ENCODE measurements at places on chromosomes 1 and 21.

GRCh38 chr1:158020886-158021620 lies 27.6 kb downstream of the KIRREL1 start:
- DNase-seq: no peak

- DNase-seq: no peak
Measured at GRCh38 chr1:222382171-222382570, 165.7 kb downstream of the HHIPL2 start.

DNA sequence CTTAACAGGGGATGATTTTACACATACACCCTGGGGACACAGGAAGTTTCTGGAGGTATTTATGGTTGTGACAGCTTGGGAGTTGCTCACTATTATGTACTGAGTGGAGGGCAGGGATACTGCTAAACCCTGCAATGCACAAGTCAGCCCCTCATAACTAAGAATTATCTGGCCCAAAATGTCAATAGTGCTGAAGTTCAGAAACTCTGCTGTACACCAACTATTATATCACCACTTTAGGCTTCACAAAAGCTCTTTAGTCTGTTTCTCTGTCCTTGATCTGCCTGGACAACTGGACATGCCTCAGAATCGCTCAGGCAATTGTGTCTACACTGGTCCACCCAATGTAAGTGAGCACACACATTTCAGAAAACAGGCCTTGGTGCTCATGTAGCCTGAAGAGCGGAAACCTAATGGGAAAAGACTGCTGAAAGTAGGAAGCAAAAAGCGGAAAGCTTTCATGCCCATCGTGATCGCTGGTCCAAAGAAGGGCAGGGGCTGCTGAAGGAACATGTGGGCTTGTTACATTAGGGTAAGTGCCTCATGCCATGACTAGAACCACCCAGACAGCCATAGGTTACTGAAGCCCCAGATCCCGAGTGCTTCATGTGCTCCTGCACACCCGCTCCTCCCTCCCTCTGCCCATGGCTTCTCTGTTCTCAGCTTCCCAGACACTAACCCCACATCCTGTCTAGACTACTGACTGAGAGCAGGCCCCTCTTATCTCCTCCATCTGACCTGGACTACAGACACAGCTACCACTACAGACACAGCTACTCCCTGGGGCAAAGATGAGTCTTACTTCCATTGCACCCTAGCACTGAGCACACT lies 73.5 kb downstream of the LRIG2 start:
- no peak for DNase-seq

DNA sequence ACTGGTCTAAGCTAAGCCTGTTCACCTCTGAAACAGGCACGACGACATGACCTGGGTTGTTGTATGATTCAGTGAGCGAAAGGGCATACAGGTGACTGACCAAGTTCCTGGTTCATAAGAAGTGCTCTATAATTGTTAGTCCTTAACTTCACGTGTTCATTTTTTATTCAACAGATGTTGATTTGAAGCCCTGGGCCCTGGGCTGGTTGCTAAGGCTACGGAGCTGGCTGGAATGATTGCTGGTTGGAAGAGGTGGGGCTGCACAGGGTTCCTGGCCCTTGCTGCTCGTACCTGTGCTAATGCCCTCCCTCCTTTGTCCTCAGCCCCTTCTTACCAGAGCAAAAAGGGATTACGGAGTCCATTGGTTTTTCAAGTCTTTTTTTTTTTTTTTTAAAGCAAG lies 111.3 kb upstream of the CSF3R start:
- no peak for DNase-seq

GRCh38 chr1:99441299-99442095 lies 177.2 kb downstream of the PLPPR4 start:
- no peak for DNase-seq

DNA sequence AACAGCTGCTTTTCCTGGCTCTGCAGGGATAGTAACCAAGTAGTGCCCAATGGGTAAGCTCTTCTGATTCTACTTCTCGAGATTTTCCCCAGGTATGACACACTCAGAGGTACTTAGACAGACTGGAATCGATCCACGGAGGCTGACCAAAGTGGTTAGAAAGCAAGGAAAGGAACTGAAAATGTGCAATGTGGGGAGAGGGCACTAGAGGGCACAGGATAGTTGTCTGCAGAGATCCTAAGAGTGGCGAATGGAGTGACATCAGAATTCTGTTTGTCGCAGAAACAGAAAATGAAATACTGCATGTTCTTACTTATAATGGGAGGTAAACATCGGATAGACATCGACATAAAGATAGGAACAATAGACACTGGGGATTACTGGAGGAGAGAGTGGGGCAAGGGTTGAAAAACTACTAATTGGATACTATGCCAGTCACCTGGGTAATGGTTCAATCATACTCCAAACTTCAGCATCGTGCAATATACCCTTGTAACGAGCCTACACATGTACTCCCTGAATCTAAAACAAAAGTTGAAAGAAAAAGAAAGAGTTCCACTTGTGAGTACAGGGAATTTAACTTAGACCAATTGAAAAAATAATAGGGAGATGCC lies 23.3 kb downstream of the CYP2J2 start:
- no peak for DNase-seq

- DNase-seq: no peak
Measured at GRCh38 chr1:42947965-42948732, 10.5 kb downstream of the SLC2A1 start.

- no peak for DNase-seq
Measured at GRCh38 chr1:101370488-101370887, 133.7 kb downstream of the S1PR1 start.

GRCh38 chr1:113531321-113531720 lies 141.0 kb downstream of the MAGI3 start:
- no peak for DNase-seq

DNA sequence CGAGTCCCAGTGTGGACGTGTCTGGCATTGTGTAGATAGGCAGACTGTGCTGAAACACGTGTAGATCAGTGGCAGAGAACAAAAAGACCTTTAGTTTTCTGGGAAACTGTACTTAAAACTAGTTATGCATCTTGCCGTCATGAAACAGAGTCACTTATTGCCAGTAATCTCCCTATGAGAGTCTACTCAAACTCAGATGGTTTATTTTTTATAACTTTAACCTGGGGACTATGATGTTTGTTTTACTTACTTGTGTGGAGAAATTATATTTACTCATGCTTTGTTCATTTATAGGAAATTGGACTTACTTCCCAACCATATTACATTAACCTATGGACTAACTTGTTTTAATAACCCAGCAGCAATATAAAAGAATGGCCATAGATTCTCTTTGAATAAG lies 54.1 kb upstream of the ABCG1 start:
- no peak for DNase-seq

GRCh38 chr21:33406493-33406892 lies 3.3 kb downstream of the IFNGR2 start:
- no peak for DNase-seq

GRCh38 chr1:18474559-18475175 lies 6.1 kb upstream of the KLHDC7A start:
- DNase-seq: no peak

DNA sequence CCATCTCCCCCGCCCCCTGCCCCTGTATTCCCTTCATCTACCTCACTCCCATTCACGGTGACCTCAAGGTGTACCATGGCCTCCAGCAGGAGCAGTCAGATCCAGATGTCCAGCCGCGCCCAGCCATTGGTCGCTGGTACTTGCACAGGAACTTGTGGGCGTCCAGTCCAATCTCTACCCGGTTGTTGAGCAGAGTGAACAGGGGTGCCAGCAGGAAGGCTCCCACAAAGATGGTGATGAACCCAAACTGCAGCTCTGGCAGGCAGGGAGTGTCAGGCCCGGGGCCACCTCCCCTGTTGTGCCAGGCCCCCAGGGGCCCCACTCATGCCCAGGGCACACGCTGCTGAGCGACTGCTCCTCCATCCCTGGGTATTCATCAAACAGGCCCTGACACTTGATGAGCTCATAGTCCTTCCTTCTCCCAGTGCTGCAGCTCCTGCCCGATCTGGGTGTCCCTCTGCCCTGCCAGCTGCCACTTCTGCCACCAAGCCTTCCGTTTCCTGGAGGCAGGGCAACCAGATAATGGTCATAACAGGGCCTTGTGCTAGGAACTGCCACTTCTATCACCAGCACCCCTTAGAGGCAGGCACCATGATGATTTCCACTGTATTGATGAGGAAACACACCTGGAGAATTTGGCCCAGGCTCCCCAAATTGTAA lies 5.7 kb upstream of the ARHGEF19 start:
- DNase-seq: no peak

GRCh38 chr21:46559291-46559983 lies 45.4 kb downstream of the S100B start:
- no peak for DNase-seq

- DNase-seq: no peak
Measured at GRCh38 chr1:230907472-230908205, 39.3 kb upstream of the C1orf198 start.

DNA sequence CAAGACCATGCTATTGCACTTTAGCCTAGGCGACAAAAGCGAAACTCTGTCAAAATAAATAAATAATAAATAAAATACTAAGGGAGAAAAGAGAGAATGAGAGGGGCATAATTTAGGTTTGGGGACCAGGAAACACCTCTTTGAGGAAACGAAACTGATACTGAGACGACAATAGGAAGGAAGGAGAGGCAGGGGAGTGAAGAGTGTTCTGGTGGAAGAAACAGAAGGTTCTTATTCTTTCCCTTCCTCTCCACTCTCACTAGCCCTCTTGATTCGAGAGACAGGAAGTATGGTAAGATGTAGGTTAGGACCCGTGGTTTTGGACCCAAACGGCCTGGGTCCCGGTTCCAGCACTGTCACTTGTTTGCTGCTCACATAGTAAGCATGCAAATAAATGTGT lies 1.6 kb upstream of the NKAIN1 start:
- no peak for DNase-seq

DNA sequence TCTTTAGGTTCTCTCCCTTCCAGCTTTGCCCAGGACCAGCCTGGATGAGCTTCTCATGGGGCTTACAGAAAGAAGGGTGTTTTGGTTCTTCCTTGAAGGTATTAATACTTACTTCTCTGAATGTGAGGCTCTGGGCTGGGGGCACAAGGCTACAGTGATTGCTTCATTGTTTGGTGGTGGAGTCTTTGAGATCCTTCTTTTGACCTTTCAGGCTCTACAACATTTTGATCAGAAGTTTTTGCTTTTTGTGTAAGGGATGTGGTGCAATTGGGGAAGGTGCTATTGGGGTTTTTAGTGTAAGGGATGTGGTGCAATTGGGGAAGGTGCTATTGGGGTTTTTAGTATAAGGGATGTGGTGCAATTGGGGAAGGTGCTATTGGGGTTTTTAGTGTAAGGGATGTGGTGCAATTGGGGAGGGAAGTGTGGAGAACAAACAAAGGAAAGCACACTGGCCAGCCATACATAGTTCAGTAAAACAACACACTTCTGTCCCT lies 103.6 kb upstream of the IVNS1ABP start:
- no peak for DNase-seq

- peak; percentile 2 for DNase-seq
Measured at GRCh38 chr1:188615321-188615720, 1786.6 kb downstream of the PLA2G4A start.

DNA sequence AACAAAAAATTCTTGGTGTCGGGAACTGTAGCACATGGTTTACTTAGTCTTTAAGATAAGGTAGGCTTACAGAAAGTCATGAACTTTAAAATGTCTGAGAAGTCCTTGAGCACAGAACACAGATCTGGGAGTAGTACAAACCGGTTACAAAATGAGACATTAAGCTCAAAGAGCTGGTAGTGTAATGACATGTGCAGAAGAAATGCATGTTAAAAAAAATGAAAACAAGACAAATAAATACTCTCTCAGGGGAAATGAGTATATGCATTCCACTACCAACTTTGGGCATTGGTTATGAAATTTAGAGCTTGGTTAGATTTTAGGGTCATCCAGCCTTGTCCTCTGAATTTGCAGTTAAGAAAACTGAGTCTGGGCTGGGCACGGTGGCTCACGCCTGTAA lies 91.5 kb upstream of the F3 start:
- DNase-seq: no peak

- no peak for DNase-seq
Measured at GRCh38 chr1:118479351-118479750, 294.3 kb upstream of the SPAG17 start.

DNA sequence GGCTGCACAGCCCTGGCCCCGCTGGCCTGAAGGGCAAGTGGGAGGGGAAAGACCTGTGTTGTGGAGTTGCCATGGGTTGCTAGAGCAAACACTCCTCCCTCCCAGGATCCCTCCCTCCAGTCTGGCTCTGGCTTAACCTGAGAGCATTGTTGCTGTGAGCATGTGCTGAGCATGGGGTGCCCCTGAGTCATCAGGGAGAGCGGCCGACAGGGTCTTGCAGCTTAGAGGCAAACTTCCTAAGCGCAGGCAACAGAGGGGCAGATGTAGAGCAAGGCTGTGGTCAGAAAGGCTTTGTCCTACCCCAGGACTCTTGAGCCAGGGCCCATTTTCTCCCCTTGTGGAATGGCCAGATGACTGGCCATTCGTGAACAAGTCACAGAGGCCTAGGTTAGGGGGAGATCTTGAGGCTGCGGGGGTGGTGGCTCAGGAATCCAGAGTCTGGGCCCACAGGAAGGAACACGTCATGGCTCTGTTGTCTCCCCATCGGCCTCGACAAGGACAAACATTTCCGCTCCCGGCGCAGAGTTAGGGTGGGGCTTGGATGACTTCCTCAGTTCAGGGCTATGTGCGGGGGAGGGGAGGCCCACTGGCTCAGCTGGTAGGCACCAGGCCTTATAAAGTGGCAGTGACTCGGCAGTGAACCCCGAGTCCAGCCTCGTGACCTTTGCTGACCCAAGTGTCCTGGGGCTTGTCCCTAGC lies 362 bp upstream of the DYNLT4 start:
- DNase-seq: peak; percentile 100

DNA sequence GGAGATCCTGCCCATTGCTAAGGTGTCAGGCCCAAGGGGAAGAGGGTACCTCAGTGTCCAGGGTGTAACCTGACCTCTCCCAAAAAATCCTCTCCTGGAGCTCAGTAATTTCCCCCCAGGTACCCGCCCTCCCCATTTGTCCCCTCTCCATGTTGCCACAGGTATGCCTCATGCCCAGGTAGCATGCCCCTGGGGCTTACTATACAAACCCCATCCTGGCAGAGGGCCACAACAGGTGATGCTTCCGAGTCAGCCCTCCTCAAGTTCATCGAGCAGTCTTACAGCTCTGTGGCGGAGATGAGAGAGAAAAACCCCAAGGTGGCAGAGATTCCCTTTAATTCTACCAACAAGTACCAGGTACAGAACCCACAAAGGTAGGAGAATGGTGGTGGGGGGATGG lies 15.7 kb downstream of the ATP1A4 start:
- no peak for DNase-seq

GRCh38 chr21:40466893-40467483 lies 380.0 kb downstream of the DSCAM start:
- no peak for DNase-seq

DNA sequence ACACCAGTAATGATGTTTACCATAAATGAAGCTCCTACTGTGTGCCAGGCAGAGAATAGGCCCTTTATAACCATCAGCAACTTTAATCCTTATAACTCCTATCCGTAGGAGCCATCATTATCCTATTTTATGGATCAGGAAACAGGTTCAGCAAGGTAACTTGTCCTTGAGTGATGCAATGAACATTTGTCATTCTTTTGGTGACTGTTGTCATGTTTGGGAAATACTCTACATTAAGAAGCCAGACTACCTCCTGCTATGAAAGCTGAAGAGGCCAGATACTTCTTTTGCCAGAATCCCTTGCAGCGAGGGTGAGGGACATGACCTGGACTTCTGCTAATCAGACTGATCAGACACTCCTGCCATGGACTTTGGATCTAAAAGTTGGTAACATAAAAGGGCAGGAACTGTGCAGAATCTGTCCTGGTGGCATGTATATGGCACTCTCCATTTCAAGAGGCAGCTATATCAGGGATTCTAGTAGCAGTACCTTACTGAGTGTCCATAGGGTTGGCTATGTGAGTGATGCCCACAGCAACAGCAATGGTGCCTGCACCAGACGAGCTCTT lies 33.1 kb upstream of the SRRM1 start:
- DNase-seq: no peak

All from HS-27A (cell line).